ENCODE measurements at places on chromosomes 5 and 9. TPM values are rescaled to one million over a fixed set of nuclear protein-coding genes. Genes with fewer than 3 reads are reported as not detected.

The ZFP37 gene
- total RNA-seq: 0.81 TPM

The ANKRD20A1 gene
- 3.0 TPM for total RNA-seq

The FST gene
- total RNA-seq: not detected

The PCDHB4 gene
- total RNA-seq: not detected

The PLPPR1 gene
- total RNA-seq: not detected

The GTF2H2 gene
- 34.9 TPM for total RNA-seq

The SHISAL2B gene
- total RNA-seq: not detected

The MAP1B gene
- total RNA-seq: 0.25 TPM

The ACOT12 gene
- total RNA-seq: not detected

The FUT7 gene
- total RNA-seq: 10.4 TPM

The PCDHB3 gene
- total RNA-seq: not detected

The CER1 gene
- not detected for total RNA-seq

The AJM1 gene
- 8.7 TPM for total RNA-seq

The SLC6A18 gene
- total RNA-seq: not detected

The MYMK gene
- total RNA-seq: not detected

The MYOT gene
- total RNA-seq: not detected

The PLCXD3 gene
- not detected for total RNA-seq

The ANKRD18A gene
- total RNA-seq: 3.1 TPM

The BAAT gene
- not detected for total RNA-seq

The DAPK1 gene
- 0.50 TPM for total RNA-seq

The CHD1 gene
- total RNA-seq: 45.4 TPM

The SLC34A1 gene
- total RNA-seq: 1.5 TPM

The COL23A1 gene
- total RNA-seq: 0.10 TPM

The ARHGEF39 gene
- 19.9 TPM for total RNA-seq

The GNPDA1 gene
- 32.1 TPM for total RNA-seq

The ADAMTS16 gene
- not detected for total RNA-seq

The ZNF354C gene
- total RNA-seq: 5.1 TPM

The PCDHA7 gene
- not detected for total RNA-seq

The GRM6 gene
- not detected for total RNA-seq

The OMD gene
- not detected for total RNA-seq

The GAS1 gene
- 0.20 TPM for total RNA-seq

The APBA1 gene
- total RNA-seq: 6.2 TPM

The OR1Q1 gene
- not detected for total RNA-seq

The CCDC187 gene
- not detected for total RNA-seq

The SPATA31A3 gene
- total RNA-seq: not detected

The PCDHA8 gene
- not detected for total RNA-seq

The PCDHA4 gene
- not detected for total RNA-seq

The IL13 gene
- 36.6 TPM for total RNA-seq

The GABRA6 gene
- total RNA-seq: not detected

The FAM221B gene
- total RNA-seq: not detected

The FBP2 gene
- total RNA-seq: not detected

The DMRT3 gene
- total RNA-seq: not detected

The OGN gene
- total RNA-seq: not detected

The ASS1 gene
- 8.6 TPM for total RNA-seq

The ERAP2 gene
- 91.3 TPM for total RNA-seq

The LCN12 gene
- 2.5 TPM for total RNA-seq

The CCNI2 gene
- total RNA-seq: 6.7 TPM

The ANKRD33B gene
- total RNA-seq: 9.9 TPM

The MGAT4B gene
- total RNA-seq: 94.8 TPM

The BHMT2 gene
- total RNA-seq: not detected

Data from activated CD4-positive, alpha-beta memory T cell treated with anti-CD3 and anti-CD28 coated beads, Interleukin-2, amount 10 ng/mL, durations not matched to agents 7 days and 5 days (primary cell).